Placental pericyte (primary cell): ENCODE measurements at places on chromosomes 11 and 22. TPM values are rescaled to one million over a fixed set of nuclear protein-coding genes. Genes with fewer than 3 reads are reported as not detected.

Gene SEZ6L
- total RNA-seq: not detected in 2 replicates

Gene MYBPC3
- total RNA-seq: not detected in 2 replicates

Gene SLC25A18
- under 0.01 TPM in 1 of 2 replicates, not detected in the other for total RNA-seq

Gene ANO5
- total RNA-seq: not detected in 2 replicates

Gene FGF19
- not detected in 2 replicates for total RNA-seq

Gene C11orf52
- not detected in 2 replicates for total RNA-seq

Gene PKDREJ
- not detected in 2 replicates for total RNA-seq

Gene OR52I1
- total RNA-seq: not detected in 2 replicates

Gene GLYAT
- not detected in 2 replicates for total RNA-seq

Gene SPTBN2
- 0.14 and 0.66 TPM in 2 replicates for total RNA-seq

Gene USH1C
- not detected in 2 replicates for total RNA-seq

Gene KDM4E
- total RNA-seq: not detected in 2 replicates

Gene JHY
- total RNA-seq: 0.88 and 1.6 TPM in 2 replicates

Gene TEF
- total RNA-seq: 7.9 and 9.0 TPM in 2 replicates

Gene TMEM151A
- 0.88 TPM in 1 of 2 replicates, not detected in the other for total RNA-seq

Gene DNAJB7
- total RNA-seq: not detected in 2 replicates

Gene OR5I1
- total RNA-seq: not detected in 2 replicates

Gene POLA2
- 2.6 and 28.2 TPM in 2 replicates for total RNA-seq
